Foreskin fibroblast (primary cell): ENCODE measurements at places on chromosomes 4 and X.

- no peak for DNase-seq
Observed at GRCh38 chrX:111360839-111361238, 51.2 kb downstream of the DCX start.

- peak; percentile 3 for DNase-seq
Observed at GRCh38 chrX:34382416-34382815, 250.3 kb upstream of the FAM47A start.

DNA sequence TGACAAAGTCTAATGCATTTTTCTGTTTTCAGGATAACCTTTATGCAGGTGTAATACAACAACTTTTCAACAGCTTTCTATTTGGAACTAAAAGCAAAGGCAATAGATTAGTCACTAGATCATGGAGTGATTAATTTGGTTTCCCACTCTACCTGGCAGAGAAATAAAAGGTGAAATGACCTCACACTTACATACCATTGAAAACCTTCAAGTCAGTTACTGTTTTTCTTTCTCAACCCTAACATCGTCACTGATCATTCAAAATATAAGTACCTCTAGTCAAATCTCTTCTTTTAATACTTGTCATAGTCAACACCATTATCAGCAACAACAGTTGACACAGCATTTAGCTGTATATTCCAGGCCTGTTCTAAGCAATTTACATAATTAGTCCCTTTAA is 85.1 kb upstream of the ZCCHC13 start:
- DNase-seq = no peak

- DNase-seq = peak; percentile 40
Observed at GRCh38 chr4:107183155-107183774, 147.2 kb upstream of the DKK2 start.

DNA sequence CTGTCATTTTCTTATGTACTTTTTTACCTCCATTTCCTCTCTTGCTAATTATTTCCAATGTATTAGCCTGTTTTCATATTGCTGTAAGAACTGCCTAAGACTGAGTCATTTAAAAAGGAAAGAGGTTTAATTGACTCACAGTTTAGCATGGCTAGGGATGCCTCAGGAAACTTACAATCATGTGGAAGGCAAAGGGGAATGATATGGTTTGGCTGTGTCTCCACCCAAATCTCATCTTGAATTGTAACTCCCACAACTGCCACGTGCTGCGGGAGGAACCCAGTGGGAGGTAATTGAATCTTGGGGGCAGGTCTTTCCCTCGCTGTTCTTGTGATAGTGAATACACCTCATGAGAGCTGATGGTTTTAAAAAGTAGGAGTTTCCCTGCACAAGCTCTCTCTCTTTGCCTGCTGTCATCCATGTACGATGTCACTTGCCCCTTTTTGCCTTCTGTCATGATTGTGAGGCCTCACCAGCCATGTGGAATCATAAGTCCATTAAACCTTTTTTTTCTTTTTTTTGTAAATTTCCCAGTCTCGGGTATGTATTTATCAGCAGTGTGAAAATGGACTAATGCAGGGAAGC is 870.0 kb upstream of the INTU start:
- no peak for DNase-seq

GRCh38 chr4:1337376-1337831 is 9.6 kb upstream of the UVSSA start:
- DNase-seq = peak; percentile 45

GRCh38 chr4:176538217-176538925 is 218.6 kb downstream of the SPCS3 start:
- DNase-seq = peak; percentile 88

- no peak for DNase-seq
Observed at GRCh38 chr4:78119698-78120097, 62.6 kb downstream of the FRAS1 start.

DNA sequence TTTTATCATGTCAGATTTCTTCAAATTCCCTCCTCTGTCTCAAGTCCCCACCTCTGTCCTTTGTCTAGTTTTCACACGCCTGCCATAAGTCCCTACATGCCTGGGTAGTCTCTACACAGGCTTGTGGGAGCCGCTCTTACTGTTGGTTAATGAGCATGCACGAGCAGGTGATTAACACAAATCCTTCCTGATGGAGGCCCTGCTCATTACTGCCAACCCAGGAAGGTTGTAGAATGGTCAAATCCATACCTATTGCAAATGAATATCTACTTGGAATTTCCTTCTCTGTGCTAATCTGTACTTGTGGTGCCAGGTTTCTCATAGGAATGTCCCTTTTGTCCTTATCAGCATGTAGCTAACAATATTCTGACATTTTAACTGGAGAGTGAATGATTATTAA is 208.4 kb upstream of the HDX start:
- no peak for DNase-seq

GRCh38 chr4:57309658-57310057 is 199.5 kb upstream of the IGFBP7 start:
- no peak for DNase-seq

- no peak for DNase-seq
Observed at GRCh38 chr4:52143815-52144214, 92.7 kb downstream of the SPATA18 start.

DNA sequence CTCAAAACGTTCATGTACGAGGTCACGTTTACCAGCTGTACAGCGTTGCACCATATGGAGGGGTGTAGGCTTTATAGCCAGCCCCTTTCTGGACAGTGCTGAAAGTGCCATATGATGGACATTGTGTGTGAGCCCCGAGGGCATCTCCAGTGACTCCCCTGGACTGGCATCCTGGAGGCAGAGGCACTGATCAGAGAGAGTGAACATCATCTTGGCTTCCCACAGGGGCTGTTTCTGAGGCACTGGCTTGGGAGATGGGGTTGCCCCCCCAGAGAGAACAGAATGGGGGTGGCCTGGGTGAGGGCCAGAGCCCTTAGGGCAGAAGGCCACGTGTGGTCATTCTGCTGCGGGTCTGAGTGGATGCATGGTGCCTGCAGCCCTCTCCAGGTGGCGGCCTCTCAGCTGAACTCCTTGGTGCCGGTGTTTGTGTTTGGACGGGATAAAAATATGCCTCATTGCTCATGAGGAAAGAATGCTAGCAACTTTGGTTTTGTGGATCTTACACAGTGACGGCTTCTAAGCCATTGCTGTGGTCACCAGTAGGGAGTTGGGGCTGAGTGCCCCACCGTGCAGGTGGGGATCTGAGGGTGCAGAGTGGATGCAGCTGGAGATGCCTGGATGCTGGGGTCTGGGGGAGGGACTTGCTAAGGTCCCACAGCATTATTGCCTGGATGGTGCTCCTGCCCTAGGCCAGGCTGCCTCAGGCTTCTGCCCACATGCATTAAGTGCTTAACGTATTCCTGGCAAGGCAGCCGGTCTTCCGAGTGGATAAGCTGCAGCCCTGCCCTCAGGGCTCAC is 3.4 kb downstream of the WFS1 start:
- DNase-seq = peak; percentile 62

GRCh38 chrX:119399772-119400101 is 601 bp downstream of the SLC25A43 start:
- peak; percentile 66 for DNase-seq

DNA sequence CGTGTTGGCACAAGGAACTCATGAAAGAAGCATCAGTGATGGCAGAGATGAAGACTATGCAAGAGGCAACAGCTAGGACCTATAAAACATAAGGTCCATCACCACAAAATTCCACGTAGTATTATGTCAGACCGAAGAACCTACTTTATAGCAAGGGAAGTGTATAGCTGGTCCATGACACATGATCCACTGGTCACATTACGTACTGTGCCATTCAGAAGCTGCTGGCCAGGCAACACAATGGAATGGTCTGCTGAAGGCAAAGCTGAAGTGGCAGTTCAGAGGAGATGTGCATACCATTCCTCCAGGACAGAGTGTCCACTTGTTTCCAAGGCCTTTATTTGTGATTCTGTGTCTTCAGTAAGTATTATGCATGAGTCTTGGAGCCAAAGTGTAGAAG is 215.5 kb upstream of the UGT8 start:
- DNase-seq = peak; percentile 9

GRCh38 chr4:14871676-14872430 is 130.4 kb upstream of the CPEB2 start:
- DNase-seq = peak; percentile 31

DNA sequence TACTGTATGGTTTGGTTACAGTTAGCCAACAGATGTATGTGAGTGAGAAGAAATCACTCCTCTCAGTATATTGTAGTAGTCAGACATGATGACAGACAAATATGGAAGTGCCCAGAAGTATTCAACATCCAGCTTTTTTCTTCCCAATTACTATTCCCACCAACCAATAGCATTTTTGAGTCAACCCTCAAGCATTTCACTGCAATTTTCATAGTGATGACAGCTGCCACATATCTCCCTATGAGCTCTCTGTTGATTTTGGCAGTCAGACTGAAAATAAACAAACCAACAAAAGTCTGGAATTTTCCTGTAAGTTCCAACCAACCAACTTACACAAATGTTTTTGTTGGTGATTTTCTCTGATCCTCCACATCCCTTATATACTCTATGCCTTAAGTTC is 8.2 kb upstream of the TRAM1L1 start:
- DNase-seq = peak; percentile 14

DNA sequence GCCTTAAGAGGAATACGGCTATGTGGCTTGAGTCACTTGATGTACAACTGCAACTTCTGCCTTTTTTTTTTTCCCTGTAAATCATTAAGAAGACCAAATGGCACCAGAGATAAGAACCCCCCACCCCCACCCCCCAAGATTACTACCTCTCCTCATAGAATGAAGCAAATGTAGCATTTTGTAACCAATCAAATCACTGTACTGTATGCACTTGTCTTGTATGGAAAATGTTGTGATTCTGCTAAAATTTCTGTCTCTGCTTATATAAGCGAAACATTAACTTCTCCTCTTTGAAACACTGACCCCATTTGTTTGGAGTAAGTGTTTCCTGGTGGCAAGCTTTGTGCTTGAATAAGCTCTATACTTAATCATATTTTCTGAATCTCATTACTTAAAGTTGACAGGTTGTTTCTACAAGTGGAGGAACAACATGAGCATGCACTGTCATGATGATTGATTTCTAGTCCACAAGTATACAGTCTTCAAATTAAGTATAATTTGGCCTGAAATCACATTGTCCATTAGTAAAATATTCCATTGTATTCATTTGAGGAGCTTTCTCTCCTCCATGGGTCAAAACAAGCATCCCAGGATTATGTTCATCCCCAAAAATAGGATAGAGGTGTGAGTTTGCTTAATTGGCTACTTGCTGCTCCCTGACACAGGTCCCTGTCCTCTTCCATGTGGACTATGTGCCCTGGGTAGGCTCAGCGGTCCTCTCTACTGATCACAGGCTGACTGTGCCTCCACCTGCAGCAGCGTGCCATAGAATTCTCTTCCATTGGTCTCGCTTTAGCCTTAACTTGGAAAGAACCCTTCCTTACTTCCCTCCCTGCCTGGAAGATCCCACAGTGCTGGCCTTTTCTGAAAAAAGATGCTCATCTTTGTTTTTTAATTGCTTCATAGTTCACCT is 104.0 kb upstream of the BMP2K start:
- DNase-seq = no peak

GRCh38 chr4:81620442-81620841 is 148.7 kb upstream of the RASGEF1B start:
- DNase-seq = peak; percentile 45

DNA sequence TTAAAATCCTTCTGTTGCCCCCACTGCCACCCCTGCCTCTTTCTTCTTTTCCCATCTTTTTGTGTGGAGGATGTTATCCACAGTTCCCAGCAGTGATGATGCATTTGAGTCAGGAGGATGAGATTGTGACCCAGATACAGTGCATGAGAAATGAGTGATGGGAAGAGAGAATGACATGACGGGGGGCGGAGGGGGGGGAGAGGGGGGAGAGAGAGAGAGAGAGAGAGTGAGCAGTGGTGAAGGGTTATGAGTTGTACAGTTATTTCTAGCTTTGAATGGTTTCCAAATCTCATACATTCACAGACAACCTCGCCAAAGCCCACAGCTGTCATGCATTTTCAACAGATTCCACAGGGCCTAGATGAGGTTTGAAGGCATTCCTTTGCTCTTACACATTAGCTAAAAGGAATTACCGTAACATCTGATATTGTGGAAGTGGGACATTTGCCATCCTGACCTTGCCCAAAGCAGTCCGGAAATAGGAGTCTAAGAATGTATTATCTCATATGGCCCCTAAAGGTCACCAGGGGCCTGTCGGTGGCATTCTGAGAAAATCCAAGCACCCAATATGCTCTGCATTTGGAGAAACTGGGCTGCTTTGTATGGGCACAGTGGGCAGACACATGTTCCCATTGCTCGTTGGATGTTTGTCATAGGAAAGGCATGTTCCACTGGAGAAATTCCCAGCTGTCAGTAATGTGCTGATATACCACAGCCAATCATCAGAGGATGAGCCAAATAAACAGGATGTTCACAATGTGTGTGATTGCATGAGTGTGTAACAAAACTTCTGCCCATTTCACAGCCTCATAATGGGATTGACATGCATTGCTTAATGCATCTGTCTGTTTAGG is 435.8 kb downstream of the SPRY1 start:
- DNase-seq = peak; percentile 97

GRCh38 chr4:79466621-79467020 is 58.6 kb upstream of the GK2 start:
- peak; percentile 47 for DNase-seq

DNA sequence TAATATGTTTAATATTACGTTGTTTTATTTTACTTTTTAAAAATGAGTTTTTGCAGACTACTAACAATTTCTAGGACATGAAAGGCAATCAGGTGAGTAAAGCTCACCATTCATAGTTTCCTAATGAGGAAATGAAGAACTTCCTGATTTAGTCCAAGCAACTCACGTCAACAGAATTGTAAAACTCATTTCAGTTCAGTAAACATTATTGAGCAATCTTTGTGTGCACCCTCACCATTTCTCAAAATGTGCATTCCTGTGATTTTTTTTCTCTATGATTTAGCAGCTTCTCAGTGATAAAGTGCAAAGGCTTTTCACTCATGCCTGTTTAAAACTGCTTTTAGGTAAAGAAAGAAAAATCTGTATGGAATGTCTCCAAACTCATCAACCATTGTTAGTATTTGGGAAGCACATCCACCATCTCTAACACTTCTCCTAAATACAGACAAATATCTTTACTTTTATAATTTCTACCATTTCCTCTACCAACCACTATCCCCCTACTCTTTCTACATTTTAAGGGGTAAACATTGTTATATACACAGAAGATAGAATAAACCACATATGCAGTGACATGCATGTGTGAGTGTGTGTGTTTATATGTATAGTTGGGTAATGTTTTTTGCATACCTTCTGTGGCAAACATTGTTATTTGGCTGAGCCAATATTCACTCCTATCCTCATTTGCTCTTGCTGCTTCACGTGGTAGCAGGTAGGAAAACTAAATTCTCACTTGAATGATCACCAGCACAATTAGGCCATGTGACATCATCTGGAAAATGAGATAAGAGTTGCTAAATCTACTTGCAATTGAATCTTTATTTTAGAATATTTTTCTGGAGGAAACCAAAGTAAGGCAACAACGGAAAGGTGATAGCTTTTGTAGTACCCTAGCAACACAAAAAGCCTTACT is 54.7 kb upstream of the PRDM8 start:
- DNase-seq = no peak

DNA sequence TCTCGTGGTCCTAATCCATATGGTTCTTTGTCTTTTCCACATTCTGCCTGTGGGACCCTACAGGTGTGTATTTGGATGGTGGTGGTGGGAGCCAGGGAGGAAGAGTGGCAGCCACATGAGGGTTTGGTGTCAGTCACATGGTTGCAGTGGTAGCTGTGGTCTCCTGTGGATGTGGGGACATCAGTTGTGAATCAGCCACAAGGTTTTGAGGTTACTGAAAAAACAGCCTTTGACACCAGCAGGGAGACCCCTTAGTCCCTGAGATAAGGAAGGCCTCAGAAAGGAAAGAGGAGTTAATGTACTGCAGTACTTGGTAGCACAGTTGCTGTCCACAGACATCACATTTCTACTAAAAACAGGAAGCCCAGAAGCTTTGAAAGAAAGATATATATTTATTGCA is 15.8 kb upstream of the GAGE10 start:
- no peak for DNase-seq

GRCh38 chrX:128439159-128439558 is 387.0 kb upstream of the ACTRT1 start:
- no peak for DNase-seq
